H1 (cell line): ENCODE measurements at places on chromosomes 5 and 9.

- peak; percentile 74 for DNase-seq
Measured at GRCh38 chr9:94639061-94639998, at the start of gene FBP1. FBP1 (minus strand) TSS chr9:94639518; CDS start chr9:94639310, 208 bp downstream.

GRCh38 chr5:139125991-139126390 is 72.2 kb downstream of the SIL1 start:
- no peak for DNase-seq

DNA sequence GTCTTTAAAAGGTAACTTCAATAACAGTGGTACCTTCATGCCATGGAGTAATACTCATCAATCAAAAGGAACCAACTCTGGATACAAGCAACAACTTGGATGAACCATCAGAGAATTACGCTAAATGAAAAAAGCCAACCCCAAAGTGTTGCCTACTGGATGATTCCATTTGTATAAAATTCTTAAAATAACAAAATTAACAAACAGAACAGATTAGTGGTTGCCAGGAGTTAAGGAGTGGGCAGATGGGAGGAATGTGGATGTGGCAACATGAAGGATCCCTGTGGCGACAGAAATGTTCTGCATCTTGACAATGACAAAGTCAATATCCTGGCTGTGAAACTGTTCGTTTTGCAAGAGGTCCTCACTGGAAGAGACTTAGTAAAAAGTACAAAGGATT is 50.5 kb downstream of the SPTLC1 start:
- DNase-seq: no peak

GRCh38 chr5:11758321-11758720 is 145.9 kb downstream of the CTNND2 start:
- no peak for DNase-seq

DNA sequence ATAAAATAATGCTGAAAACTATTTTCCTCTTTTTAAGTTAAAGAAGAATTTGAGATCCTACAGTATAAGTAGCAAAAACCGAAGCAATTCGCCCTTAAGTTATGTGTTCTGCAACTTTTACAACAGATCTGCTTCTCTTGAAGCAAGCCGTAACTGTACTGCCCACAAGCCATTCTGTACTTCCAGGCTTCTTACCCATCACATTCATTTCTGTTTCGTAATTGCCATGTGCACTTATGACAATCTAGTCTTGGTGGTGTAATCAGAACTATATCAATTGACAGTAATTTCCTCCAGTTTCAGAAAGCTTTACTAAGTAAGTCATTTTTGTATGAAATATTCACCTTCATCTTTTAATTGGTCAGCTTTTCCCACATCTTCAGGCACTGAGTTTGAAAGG is 13.8 kb downstream of the SGTB start:
- DNase-seq: no peak

GRCh38 chr5:43140286-43140685 is 19.6 kb downstream of the ZNF131 start:
- DNase-seq: no peak

DNA sequence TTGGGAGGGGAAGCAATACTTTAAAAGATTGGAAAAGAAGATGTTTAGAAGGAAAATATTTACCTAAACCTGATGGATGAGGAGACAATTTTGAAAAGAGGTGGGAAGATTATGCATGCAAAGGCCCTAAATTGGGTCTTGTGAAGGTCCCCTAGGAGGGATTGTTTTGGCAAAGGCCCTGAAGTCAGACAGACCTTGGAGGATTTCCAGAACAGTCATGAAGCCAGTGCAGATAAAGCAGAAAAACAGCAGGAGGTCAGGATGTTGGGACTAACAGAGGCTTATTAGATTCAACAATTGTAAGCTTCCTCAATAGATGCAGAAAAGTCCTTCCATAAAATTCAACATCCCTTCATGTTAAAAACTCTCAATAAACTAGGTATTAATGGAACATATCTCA is 361.0 kb upstream of the CDH6 start:
- no peak for DNase-seq

- no peak for DNase-seq
Measured at GRCh38 chr5:116476897-116477537, 97.6 kb downstream of the SEMA6A start.

GRCh38 chr9:125861405-125862058 is 114.4 kb downstream of the PBX3 start:
- DNase-seq: no peak
